Cardiac fibroblast (primary cell): ENCODE measurements at places on chromosomes 6 and 20.

DNA sequence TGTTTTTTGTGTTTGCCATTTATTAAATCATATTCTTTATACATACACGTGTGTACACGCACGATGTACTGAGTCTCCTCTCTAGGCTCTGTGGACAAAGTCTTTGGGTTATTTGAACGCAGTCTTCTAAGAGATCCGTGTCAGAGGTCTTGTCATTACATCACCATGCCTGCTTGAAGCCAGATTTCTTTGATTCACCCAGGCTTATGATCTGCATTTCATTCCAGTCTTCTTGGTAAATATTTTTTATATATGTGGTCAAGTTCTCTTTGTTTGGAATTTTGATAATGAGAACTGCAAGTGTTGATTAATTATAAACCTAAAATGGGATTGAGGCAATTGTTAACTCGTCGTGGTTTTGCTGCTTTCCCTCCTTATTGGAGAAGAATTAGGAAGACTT lies 34.6 kb downstream of the KCNS1 start:
- DNase-seq: peak; percentile 39

DNA sequence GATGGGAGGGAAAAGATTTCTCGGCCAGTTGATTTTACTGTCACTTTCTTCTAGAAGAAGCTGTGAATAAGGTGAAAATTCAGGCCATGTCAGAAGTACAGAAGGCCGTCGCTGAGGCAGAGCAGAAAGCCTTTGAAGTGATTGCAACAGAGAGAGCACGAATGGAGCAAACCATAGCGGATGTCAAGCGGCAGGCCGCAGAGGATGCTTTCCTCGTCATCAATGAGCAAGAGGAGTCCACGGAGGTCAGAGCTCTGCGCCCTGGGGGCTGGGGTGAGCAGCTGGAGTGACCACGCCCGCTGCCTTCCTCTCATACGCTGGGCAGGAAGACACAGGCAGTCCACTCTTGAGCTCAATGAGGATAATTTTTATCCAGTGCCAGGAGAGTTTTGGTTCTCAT lies 21.8 kb upstream of the C20orf144 start:
- DNase-seq: no peak

DNA sequence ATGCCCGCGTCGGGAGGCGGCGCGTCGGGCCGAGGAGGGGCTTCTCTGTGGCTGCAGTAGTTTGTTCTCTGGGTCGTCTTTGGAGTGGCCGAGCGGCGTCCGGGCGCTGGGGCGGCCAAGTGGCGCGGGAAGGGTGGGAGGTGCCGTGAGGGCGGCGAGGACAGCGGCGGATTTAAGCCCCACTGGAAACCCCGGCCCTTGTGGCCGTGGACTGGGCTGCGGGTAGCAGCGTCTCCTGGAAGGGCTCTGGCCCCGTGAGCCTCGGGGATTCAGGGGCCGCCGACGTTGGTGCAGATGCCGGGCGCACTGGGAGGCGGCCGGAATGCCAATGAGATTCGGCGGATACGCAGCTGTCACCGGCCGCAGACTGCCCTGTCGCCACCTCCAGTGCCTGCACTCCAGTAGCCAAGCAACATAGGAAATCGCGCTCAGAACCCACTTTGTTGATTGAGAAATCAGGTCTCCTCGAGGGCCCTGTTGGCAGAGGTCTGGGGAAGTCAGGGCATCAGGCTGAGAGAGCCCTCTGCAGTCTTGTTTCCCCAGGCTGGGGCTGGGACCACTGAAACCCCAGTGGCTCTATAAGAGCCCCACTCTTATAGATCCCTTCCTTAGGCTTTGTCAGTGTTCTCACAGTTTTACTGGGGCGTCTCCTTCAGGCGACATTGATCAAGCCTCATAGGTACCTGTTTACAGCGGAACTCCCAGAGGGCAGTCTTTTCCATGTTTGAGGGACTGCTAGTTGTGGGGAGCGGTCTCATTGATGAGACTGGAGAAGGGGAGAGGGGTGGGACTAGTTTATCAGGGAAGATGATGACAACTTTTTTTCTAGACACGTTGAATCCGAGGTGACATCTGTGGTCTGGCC lies 642 bp downstream of the GZF1 start:
- DNase-seq: peak; percentile 40

- no peak for DNase-seq
These were observed 2.3 kb downstream of the PXDC1 start for GRCh38 chr6:3749067-3749841.

DNA sequence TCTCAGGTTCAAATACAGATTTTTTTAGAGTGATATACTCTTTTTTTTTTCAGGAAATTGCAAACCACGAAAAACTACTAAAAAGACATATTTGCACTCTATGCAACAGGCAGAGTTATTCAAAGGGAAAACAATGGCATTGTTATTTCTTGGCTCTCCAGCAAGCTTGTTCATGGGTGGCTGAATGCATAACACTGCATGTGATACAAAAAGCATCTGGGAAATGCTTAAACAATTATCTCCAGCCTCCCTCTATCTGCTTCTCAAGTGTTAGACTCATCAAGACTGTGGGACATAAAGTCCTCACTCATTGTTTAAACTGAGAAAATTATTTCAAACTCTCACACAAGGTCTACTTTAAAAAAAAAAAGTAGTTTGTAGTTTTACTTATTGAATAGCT lies 7.3 kb upstream of the COL12A1 start:
- peak; percentile 69 for DNase-seq

DNA sequence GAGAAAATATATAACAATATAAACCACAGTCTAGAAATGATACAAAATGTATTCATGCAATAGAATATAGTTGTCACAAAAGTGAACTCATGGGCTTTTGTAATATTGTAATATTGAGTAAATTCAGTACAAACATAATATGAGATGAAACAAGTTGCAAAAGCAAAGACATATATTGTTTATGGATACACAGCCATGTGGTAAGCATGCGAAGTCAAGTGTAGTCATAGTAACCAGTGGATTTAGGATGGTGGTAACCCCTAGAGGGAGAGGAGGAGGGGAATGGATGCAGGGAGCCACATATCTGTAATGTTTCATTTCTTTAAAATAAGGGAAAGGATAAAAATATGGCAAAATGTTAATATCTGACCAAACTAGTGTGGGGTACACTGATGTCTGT lies 47.3 kb downstream of the ARMC2 start:
- DNase-seq: peak; percentile 58

- DNase-seq: no peak
These were observed 859.4 kb downstream of the MAFB start for GRCh38 chr20:39829661-39830060.

DNA sequence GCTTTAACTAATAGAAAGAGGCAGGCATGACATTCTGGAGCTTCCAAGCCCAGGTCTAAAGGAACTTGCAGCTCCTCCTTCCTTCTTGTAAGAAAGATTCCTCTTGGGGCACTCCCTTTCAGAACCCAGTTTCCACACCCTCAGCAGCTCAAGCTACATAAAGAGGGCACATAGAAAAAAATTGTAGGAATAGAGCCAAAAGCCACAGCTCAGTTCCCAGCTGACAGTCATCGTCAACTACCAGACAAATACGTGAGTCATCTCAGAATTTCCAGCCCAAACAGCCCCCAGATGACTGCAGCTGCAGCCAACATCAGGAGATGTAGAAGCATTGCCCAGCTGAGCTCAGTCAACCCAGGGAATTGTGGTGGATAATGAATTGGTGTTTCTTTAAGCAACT lies 349.8 kb upstream of the ARID1B start:
- peak; percentile 91 for DNase-seq

GRCh38 chr6:109493865-109494264 lies 10.8 kb upstream of the ZBTB24 start:
- DNase-seq: no peak

GRCh38 chr6:162602759-162603158 lies 124.8 kb downstream of the PRKN start:
- no peak for DNase-seq
